T47D (cell line): ENCODE measurements at places on chromosomes 3 and 15.

GRCh38 chr15:69224383-69224782, 63.9 kb downstream of the GLCE start:
- DNase-seq, result peak; percentile 16

DNA sequence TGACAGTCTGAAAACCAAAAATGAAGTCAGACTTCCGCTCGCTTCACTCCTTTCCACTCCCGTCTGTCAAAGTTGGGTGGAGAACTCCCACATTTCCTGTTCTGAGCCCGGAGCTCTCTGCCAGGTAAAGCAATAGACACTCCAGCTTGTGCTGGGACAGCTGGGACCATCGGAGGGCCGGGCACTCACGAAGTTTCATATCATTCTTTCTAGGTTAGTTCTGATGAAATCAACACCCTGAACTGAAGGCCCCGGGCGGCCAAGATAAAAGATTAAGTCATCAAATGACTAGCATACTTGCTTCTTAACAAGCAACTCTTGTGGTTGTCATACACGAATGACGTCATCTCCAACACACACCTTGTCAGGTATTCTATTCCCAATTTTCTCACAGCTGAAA, 42.1 kb downstream of the MAGI1 start:
- peak; percentile 39 for DNase-seq

DNA sequence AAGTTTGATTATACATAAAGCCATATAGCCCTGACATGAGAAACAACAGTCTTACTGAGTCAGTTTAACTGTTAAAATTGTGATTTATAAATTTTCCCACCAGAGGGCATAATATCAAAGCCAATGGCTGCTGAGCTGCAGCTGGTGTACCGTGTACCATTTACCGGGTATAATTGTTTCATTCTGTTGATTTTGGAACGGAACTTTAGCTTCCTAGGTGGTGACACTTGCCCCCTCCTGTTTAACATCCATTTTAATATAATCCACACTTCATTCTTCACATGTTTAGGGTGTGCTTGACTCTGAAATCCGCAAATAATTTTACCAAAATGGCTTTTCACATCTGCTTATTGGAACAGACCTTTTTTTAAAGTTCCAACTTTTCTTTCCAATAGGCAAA, 72.8 kb downstream of the SLC9A9 start:
- DNase-seq, result peak; percentile 63

DNA sequence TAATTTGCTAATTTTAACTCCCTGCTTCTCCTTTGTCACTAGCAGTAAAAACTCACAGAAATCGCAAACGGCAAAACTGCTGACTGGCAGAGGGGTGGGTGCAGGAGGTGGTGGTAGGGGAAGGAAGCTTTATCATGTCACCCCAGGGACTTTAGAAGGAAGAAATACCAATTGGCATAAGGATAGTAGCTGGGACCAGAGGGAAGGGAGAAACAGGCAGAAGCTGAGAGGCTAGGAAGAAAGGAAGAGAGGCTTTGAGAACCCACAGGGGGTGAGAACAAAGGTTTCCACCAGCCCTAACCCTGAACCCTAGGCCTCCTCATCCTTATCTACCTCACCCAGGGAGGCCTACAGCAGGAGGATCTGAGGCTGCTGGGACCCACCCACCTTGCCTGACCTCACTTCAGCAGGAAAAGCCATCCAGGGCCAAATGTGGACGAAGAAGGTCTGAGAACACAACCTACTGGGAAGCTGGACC, 10.7 kb downstream of the ITGB5 start:
- DNase-seq, result no peak

DNA sequence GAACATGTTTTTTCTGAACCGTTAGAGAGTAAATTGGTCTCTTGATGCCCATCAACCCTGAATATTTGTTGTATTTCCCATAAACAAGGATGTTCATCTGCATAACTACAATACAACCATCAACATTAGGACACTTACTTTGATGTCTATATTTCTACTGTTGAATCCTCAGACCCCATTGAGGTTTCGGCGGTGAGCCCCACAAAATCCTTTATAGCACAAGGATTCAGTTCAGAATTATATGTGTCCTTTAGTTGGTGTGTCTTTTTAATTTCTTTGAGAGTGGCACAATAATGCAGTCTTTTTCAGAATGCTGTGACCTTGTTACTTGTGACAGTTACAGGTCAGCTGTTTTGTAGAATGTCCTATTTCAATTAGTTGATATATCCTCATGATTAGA, 158.0 kb downstream of the FNDC3B start:
- no peak for DNase-seq

DNA sequence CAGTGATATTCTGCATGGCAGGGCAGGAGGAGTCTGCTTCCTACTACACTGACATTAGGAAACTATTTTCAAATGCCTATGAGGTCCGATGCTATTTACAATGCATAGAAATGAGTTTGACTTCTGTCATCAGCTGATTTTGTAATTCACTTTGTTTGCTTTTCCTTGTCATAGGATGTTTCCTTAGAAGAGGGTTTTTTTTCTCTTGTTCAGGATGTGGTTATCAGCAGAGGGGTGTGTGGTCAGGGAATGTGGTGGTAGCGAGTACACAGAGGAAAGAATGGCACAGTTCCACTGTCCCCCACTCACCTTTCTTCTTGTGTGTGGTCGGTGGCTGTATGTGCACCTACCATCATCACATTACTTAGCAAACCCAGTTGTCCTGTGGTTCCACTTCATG, 231.5 kb downstream of the LRTM1 start:
- no peak for DNase-seq

- DNase-seq, result no peak
Observed at GRCh38 chr15:68057034-68057433, 2.9 kb downstream of the PIAS1 start.

DNA sequence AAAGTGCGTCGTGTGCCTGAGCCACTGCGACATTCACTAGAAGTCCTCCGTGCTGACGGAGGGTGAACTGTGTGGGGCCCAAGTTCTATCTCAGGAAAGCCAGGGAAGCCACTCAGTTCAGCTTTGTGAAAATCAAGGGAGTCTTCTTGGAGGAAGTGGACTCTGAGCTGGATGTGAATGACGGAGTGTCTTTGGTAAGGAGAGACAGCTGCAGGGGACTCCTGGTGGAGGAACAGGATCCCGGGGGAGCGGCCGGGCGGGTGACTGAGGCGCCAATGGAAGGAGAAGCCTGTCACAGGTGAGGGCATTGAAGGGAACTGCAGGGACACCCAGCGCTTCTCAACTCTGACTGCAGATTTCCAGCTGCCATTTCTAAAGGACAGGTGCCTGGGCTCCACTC, 75.6 kb downstream of the APBA2 start:
- no peak for DNase-seq

- no peak for DNase-seq
Observed at GRCh38 chr15:69105451-69105985, 54.9 kb upstream of the GLCE start.

DNA sequence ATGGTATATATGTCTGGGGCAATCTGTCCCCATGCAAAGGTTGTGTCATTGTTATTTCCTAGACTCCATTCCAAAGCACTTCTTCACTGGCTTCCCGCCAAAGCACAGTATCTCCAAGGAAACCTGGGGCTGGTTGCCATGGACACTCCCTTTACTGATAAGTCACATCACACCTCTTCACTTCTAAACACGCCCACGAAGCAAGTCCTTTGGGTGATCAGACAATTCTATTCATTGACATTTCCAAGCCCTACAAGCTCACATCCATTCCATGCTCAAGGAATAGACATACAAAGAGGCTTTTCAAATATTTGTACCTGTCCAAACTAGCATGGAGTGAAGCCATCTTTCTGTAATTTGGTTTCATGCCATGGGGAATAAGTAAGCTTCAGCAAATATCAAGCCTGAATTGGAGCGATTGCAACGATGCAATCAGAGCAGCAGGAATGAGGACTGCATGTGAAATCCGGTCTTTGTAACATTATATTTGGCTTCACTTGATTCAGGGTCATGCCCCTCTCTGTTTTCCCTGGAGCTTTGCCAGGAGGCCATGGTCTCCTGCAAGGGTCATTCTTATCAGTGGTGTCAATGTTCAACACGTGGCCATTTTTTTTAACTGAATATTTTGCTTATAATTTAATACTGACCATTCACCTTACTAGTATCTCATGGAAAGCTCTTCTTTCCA, 201.6 kb upstream of the TMC3 start:
- DNase-seq, result no peak

DNA sequence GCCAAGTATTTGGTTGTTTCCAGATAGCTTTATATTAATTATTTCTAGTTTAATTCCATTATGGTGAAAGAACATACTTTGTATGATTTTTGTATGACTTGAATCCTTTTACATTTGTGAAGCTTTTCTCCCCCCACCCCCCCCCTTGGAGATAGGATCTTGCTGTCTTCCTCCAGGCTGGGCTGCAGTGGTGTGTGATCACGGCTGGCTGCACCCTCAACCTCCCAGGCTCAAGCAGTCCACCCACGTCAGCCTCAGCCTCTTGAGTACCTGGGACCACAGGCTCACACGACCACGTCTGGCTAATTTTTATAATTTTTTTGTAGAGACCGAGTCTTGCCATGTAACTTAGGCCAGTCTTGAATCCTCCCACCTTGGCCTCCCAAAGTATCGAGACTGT, 29.5 kb downstream of the ARL8B start:
- no peak for DNase-seq

- no peak for DNase-seq
Observed at GRCh38 chr15:38670128-38671005, 105.8 kb upstream of the RASGRP1 start.

DNA sequence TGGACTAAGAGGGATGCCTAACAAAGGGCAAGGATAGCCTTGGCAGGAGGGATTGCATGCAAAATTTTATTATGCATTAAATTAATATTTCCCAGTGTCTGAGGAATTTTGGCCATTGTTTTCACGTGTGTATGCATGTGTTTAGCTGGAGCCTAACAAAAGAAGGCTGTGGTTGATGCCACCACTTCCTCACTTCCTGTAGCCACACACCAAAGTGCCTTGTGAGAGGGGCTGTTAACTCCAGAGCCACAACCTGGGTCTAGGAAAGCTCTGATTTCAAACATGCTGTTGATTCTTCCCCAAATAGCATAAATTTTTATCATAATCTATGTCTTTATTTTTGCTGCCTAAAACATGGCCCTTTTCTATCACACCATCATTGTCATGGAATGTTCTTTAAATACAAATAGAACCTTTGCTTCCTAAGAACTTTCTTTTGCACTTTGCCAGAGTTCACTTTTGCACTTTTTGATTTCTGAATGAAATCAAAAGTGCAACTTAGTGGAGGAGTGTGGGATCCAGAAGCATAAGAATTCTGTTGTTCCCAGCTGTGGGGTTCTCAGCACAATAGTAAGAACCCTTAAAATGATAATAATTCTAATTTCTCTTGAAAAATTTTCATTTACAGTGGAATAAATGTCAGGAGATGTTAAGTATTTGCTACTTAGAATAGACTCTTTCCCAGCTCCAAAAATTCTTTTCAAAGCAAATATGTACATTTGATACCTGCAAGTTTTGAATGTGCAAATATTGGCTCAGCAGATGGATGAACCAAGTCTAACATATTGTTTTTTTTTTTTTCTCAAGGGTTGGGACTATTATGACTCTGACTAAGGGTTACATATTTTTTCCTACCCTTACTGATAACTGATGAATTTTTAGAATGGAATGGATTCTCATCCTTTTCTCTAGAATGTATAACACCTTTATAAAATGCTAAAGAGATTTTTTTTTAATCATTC, 35.6 kb upstream of the SPTSSB start:
- DNase-seq, result no peak

DNA sequence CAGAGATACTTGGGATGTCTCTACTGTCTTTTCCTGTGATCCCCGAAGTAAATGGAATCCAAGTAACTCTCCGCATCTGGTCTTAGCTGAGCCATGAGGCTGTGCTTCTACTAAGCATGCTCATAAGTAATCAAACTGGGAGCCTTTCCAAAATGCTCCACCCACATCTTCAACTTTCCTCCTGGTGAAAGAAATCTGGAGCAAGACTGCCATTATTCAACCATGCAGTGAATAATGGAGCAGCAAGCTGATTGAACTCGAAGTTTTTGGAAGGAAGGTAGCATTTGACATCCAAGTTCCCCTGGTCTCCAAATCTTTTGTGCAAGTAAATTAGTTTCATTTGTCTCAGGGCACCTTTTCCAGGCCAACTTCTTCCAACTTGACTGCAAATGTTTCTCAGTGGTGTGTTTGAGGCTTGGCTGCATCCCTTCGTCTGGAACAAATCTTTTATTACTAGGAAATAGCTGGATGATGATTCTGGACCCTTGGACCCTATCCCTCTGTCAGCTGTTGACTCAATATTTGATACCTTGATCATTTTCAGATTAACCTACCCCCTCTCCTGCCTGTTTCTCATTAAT, 19.4 kb downstream of the GXYLT2 start:
- no peak for DNase-seq

- no peak for DNase-seq
Observed at GRCh38 chr3:100105501-100105900, 8.8 kb downstream of the FILIP1L start.

DNA sequence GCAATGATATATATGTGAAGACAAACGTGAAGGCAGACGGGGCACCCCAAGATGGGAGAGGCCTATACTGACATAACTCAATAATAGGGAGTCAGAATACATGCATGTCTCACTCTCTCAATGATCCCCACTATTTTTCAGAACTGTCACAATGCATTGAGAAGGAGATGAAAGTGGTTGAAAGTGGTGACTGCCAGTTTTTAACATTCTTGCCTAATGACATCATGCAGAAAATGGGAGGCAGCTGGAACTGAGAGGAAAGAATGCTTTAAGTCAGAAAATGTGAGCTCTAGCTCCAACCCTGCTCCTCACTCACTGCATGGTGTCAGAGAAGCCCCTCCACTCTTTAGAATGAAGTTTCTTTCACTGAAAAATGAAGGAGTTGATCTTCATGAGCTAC, 55.3 kb upstream of the P2RY1 start:
- DNase-seq, result no peak

GRCh38 chr3:125141596-125142419, 70.7 kb downstream of the SLC12A8 start:
- no peak for DNase-seq

DNA sequence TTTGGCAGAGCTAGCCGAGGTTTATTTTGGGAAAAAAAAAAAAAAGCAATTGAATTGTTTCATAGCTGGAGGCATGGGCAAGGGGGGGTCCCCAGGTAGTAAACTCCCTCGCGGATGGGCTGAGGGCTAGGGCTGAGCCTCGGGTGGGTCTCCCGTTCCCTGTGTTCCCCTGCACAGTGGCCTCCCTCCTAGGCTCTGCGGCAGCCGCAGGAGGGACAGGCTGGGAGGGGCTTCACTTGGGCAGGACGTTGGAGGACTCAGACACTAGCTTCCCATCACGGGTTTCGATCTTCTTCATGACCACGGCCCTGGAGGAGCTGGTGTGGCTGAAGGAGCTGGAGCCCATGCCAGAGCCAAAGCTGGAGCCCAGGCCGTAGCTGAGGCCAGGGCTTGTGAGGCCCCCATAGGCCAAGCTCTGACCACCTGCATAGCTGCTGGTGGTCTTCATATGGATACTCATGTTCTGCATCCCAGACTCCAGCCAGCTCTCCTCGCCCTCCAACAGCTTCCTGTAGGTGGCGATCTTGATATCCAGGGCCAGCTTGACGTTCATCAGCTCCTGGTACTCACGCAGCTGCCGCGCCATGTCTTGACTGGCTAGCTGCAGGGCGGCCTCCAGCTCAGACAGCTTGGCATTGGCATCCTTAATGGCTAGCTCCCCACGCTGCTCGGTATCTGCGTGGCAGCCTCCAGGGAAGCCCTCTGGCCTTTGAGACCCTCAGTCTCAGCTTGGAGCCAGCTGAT, 64.0 kb upstream of the CDAN1 start:
- DNase-seq, result peak; percentile 38

- peak; percentile 11 for DNase-seq
Observed at GRCh38 chr3:178536211-178537079, at the start of gene KCNMB2. Gene KCNMB2 (plus strand): TSS chr3:178536436.

- peak; percentile 9 for DNase-seq
Observed at GRCh38 chr3:79086514-79086913, 681.3 kb downstream of the ROBO1 start.

GRCh38 chr3:37598808-37599581, 262.7 kb upstream of the CTDSPL start:
- no peak for DNase-seq
